ENCODE measurements at places on chromosomes 4 and X. TPM values are rescaled to one million over a fixed set of nuclear protein-coding genes. Genes with fewer than 3 reads are reported as not detected.

The ARHGAP24 gene
- 1.5 TPM for total RNA-seq

The ASB11 gene
- total RNA-seq = under 0.01 TPM

The BCAP31 gene
- total RNA-seq = 44.3 TPM

The MECP2 gene
- 28.8 TPM for total RNA-seq

The MTMR8 gene
- total RNA-seq = 3.2 TPM

All from temporal lobe (tissue), 4 donors.